NCI-H510A treated with DMSO at 0.1 percent for 48 hours (cell line): ENCODE measurements at places on chromosomes 12 and 14.

DNA sequence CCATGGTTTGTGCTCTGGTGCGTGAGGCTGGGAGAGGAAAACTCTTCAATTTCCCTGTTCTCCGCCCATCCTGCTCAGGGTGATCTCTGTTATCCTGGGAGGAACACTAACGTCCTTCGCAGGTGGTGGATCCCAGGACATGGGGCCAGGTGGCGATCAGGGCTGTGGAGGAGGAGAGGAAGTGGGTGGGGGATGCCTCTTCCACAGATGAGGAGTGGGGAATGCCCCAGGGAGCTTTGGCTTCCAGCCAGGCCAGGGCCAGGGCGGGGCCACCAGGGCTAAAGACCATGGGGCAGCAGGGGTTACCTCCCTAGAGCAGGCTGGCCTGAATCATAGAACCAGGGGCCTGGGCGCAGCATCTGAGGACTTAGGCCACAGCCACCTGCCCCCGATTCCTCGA is 3.3 kb upstream of the KRT75 start:
- no peak for DNase-seq

- DNase-seq, result no peak
Measured at GRCh38 chr14:60274448-60274847, 25.4 kb downstream of the PPM1A start.

GRCh38 chr12:13173012-13173932 is 23.3 kb upstream of the EMP1 start:
- DNase-seq, result no peak

- peak; percentile 19 for DNase-seq
Measured at GRCh38 chr14:57066463-57066862, 202.2 kb downstream of the EXOC5 start.

DNA sequence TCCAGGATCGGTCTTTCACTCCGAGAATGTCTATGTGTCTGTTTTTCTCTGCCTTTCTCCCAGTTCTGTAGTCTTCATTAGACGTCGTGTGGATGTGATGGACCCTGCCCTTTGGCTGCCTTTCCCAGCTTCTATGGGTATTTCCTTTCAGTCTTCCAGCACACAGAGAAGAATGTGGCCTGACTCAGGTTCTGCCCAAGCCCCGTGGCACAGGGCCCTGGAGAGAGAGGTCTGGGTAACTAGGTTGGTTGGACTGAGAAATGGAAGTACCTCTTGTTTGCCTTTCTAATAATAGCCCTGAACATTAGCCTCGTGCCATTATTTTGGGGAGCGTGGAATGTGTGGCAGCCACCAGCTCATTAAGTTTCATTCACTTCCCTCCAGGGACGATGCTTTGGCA is 3.8 kb downstream of the FOXJ2 start:
- DNase-seq, result no peak

DNA sequence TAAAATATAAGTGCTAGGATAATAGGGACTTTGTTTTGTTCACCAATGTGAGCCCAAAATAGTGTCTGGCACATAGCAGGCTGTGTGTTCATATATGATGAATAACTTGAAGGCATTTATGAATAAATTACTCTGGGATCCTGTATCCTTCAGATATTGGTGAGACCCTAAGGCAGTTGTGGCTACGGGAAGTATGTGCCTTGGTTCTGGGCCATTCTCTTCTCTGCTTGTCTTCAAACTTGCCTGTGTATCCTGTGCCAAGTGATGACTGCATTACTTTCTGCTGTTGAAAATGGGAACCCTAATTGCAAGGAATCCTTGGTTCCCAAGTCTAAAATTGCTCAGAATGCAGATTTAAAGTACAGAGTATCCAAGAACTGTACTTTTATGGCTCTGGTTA is 67.6 kb upstream of the KTN1 start:
- DNase-seq, result no peak
